ENCODE measurements at places on chromosomes 12 and 14.

- DNase-seq = no peak
Observed at GRCh38 chr14:88682495-88683114, 110.1 kb downstream of the EML5 start.

DNA sequence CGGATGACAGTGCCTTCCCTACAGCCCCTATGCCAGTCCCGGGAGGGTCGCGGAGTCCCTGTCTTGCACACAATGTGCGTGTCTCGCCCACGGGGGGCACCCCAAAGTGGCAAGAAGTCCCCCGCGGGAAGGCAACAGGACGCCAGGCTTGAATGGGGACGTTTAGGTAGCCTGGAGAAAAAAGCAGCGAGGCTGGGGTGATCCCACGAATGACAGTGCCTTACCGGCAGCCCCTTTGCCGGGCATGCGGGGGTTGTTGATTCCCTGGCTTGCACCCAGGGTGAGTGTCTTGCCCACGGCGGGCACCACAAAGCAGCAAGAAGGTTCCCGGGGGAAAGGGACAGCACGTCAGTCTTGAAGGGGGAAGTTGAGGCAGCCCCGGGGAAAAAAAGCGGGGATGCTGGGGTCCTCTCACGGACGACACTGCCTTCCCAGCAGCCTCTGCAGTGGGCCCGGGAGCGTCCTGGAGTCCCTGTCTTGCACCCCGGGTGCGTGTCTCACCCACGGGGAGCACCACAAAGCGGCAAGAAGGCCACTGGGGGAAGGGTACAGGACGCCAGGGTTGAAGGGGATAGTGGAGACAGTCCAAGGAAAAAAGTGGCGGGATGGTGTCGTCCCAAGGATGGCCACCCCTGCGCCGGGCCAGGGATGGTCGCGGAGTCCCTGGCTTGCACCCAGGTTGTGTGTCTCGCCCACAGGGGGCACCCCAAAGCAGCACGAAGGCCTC, 156.8 kb upstream of the ALG10B start:
- DNase-seq = no peak

DNA sequence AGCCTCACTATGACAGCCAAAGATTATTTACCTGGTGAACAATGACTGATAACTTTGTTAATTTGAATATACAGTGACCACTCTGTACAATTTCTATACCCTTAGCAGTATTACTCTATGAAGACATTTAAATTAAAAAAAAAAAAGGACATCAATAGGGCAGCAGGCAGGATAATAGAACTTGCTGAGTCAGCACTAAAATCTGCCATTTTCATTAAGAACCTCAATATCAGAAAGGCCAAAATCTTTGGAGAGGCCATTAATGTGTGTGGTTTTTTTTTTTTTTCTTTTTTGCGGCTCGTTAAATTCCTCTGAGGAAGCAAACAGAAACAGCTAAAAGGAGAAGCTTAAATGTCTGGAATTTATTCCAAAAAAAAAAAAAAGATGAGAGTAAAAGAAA, 73.7 kb downstream of the FOXN3 start:
- no peak for DNase-seq

- no peak for DNase-seq
Observed at GRCh38 chr12:49174218-49174617, 14.7 kb downstream of the TUBA1A start.

- no peak for DNase-seq
Observed at GRCh38 chr12:68370667-68371066, 38.5 kb upstream of the MDM1 start.

DNA sequence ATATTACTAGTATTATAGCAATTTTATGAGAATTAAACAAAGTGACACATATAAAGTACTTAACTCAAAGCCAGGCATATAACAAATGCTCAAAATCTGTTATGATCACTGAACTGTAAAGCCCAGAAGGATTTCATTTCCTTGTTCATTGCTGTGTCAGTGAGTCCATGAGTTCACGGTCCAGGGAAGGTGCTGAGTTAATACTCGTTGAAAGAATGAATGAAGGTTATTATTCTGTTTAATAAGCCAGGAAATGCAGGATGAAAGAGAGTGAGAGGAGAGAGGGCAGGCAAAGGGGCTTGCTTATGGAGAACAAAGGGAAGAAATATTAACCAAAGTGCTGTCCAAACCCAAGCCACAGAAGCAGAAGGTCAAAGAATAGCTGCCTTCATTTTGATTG, 40.2 kb upstream of the NT5DC3 start:
- DNase-seq = no peak

DNA sequence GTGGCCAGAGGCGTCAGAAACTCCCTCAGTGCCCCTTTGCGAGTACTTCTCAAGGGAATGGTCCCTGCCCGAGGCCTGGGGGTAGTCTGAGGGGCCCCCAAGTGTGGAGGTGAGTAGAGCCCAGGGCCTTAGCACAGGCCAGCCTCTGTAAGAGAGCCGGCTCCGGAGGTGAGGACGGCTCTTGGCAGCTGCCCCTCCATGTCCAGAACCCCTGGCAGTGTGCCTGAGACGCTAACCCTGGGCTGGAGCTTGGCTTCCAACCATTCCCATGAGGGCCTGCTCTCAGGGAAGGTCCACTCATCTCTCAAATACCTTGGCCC, 61.7 kb downstream of the PRMT8 start:
- no peak for DNase-seq

DNA sequence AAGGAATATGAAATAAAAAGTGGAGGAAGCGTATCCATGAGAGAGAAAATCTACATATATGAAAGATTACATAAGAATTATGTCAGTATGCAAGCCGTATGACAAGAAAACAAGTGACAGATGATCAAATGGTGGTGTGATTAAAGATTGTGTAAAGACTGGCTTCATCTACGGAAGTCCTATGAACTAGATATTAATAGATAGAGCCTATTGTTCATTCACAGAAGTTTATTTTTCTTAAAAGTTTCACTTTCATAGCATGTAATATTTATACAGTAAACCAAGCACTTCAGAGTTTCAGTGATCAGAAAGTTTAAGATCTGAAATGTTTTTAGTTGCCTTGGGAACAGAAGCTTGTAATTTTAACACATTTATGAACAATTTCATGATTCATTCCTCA, 84.5 kb downstream of the VRK1 start:
- no peak for DNase-seq

DNA sequence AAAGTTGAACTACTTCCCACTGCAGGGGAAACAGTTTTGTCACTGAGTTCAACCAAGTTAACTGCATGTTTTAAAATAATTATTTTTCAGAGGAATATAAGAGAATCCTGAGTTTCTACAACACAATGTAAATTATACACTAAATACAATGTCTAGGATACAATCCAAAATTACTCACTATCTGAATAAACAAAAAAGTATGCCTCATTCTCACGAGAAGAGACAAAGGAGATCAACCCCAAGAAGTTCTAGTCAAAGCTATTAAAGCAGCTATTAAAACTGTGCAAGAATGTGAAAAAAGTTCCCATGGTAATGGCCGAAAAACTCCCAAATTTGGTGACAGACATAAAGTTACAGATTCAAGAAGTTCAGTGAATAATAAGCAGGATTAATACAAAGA, 8.8 kb upstream of the KCNK13 start:
- DNase-seq = no peak

DNA sequence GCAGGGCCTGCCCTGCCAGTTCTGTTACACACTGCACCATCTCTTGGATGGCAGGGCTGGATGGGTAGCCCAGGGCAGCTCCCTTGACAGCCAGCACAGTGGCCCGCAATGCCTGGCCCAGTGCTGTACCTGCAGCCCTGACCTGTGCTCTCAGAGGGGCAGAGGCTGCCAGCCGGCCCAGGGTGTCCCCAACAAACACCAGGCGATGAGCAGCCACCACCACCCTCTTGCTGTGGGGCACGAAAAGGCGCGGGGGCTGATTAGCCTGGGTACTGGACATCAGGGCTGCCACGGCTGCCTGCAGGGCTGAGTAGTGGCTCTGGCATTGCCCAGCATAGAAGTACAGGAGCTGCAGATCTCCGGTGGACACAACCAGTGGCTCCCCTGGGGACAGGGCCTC, 4.6 kb upstream of the SLC22A17 start:
- DNase-seq = no peak

- DNase-seq = no peak
Observed at GRCh38 chr14:60245380-60246177, 3.4 kb upstream of the PPM1A start.

- no peak for DNase-seq
Observed at GRCh38 chr12:40248585-40249297, 23.9 kb downstream of the LRRK2 start.

DNA sequence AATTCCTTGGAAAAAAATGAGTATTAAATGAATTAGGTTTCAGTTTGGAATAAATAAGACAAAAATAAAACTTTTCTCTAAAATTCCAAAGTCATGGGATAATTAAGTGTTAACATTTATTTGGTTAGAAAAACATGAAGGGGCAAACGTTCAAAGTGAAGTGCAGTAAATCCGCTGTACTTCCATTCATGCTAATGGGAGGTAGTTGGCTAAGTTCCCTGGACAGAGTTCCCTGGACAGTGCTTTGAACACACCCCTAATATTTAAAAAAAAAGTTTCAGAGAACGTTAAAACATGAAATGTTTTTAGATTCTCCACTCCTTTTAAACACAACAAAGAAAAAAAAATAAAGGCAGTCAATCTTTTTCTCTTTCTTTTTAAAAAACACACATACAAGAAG, 16.3 kb downstream of the ALX1 start:
- no peak for DNase-seq

- no peak for DNase-seq
Observed at GRCh38 chr12:14284184-14284722, 81.2 kb upstream of the ATF7IP start.
